Stimulated activated CD8-positive, alpha-beta memory T cell treated with anti-CD3 and anti-CD28 coated beads, Interleukin-2, amount 100 ng/mL, for 1 hour (primary cell): ENCODE measurements at places on chromosomes 12 and 14.

DNA sequence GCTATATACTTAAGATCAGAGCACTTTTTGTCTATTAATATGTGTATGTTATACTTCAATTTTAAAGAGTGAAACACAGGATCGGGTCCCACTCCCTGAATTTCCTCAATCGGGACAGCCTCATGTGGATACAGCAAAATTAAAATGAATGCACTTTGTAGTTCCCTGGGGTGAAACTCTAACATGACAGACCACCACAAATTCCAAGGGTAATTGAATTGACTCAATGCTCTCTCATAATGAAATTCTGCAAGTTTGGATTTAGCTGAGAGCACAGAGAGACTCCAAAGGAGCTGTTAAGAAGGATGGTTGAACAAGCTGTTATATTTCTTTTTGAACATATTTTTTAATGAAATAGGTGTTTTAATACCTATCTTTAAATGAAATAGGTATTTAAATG is 413.6 kb downstream of the GXYLT1 start:
- no peak for DNase-seq

DNA sequence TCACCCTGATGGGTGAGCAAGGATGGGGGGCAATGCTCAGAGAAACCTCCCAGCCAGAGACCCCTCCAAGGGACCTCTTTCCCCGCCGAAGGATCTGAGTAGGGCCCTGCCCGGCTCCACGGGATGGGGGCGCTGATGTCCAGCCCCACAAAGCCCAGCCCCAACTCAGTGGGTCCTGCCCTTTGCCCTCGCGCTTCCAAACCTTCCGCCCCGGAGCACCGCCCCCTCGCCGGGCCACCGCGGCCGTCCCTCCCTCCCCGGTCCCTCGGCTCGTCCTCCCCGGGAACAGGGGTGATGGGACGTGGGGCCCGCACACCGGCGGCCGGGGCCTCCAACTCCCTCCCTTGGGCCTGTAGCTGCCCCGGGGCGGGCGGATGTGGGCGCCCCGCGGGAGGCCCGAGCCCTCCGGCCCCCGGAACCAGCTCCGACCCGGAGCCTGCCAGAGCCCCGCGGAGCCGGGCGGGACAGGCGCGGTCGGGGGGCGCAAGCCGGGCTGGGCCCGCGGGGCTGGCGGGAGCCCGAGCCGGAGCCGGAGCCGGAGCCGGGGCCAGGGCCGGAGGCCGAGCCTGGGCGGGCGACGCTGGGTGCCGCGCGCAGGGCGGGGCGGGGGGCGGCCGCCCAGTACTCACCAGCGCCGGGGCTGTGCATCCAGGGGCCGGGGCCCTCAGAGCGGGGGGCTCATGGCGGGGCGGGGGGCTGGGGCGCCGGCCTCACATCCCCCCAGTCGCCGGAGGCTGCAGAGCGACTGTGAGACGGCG is 386 bp downstream of the HDAC7 start:
- no peak for DNase-seq

DNA sequence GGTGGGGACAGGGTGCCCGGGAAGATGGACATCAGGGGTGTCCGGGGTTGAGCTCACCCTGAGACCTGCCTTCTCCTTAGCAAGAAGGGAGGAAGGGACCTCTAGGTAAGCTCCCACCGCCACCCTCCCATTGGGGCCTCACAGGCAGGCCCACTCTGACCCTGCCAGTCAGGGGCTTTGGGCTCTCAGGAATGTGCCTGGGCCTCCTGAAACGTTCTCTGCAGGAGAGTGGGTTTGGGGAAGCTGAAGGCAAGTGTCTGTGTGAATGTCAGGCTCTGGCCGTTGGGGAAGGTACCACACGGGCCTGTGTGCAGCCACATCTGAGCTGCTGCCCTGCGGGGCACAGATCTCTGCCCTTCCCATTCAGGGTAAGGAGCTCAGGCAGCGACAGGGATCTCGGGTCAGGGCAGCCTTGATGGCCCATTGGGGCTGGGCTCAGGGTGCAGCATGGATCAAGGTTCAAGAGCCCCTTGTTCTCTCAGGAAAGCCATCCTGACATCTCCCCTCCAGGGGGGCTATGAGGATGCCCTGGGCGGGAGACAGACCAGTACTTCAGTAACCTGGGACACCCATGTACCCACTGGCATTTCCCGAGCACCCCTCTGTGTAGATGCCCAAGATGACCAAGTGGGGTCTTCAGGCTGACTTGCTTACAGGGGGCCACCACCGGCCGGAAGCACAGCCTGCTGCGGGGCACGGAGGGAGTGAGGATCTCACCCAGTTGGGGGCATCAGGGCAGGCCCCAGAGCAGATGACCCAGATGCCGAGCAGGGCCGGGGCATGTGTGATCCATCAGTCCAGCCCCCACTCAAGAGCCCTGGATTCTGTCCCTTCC is 29.7 kb downstream of the FAM222A start:
- DNase-seq: no peak

GRCh38 chr12:113425960-113426453 is 3.8 kb downstream of the SDSL start:
- DNase-seq: no peak
